ENCODE measurements at places on chromosomes 2 and 18.
A peak's percentile ranks its signal among the peaks of the same experiment; 100 is the strongest.

DNA sequence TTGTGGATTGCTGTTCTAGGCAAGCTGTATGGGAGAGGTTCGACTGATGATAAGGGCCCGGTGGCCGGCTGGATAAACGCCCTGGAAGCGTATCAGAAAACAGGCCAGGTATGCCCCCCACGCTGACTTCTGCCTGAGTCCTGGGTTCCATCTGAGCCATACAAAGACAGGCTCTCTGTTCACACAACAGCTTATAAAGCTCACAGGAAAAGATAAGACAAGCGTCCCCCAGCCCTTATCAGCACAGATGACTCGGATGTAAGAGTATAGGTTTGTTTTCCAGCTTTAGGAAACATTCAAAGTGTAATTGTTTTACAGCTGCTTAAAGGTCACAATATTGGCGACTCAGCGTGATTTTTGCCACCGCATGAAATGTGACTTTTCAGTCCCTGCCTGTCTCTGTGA lies 12.7 kb downstream of the CNDP2 start:
- DNase-seq, result no peak

DNA sequence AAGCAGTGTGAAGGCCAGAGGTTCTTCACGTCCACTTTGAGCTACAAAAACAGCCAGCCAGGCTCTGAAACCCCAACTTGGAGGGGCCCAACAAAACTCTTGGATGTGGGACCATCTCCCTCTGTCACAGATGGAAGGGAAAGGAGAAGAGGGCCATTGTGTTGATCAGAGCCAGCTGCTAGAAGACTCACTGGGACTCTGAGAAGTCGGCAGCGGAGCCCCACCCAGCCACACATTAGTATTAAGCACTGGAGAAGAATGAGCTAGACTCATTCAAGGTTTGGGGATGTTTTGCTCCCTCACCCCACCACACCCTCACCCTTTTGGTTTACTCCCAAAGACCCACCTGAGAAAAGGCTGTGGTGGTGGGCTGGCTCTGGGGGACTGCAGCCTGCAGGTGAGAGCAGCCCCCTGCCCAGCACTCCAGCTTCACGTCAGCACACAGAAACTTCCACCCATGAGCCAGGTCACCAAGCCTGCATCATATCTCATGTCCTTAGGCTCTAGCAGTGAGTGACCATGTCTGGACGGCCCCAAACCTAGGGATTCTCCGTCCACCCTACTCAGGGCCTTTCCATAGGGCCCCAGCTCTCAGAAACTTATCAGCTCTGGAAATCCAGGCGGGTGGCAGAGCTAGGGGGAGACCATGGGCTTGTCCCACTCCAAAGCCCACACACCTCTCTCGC lies 12.6 kb downstream of the TEX51 start:
- DNase-seq, result no peak

GRCh38 chr2:20604951-20605381 lies 45.9 kb downstream of the HS1BP3 start:
- DNase-seq, result no peak

DNA sequence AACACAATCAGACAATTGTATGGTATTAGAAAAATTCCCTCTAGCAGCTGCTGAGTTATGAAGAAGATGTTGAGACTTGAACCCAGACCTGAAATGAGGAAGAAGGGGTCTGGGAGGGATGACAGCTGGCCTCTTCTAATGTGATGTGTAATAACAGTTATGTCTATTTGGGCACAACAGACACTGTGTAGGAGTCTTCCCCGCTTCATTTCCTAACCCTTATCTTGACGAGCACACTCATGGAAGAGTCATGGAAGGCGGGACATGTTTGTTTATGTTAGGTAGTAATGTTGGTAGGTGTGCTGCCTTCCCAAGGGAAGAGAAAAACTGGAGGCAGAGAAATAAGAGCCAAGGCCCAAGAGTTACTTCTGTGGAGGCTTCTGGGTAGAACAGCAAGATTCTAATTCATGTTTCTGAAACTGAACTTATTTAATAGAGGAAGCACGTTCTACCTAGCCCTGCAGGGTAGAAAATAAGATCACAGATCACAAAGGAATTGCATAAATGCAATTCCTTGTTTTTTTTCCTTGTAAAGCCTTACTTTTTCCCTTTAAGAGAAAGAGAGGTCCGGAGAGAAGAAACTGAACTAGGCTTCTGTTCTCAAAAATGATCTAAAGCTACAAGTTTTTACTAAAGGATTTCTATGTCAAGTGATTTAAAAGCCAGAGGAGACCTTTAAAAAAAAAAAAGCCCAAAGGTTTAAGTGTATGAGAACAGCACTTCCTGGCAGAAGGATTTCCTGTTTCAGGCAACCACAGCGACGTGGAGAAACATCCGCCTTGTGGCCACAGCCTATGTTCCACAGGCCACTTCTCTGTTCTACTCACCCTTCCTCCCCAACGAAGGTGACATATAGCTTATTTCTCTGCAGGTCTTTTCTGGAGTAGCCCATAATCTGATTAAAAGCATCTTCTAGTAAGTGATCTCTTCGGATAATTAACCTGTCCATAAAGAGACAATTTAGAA lies 68.5 kb upstream of the STK17B start:
- peak; percentile 46 for DNase-seq

DNA sequence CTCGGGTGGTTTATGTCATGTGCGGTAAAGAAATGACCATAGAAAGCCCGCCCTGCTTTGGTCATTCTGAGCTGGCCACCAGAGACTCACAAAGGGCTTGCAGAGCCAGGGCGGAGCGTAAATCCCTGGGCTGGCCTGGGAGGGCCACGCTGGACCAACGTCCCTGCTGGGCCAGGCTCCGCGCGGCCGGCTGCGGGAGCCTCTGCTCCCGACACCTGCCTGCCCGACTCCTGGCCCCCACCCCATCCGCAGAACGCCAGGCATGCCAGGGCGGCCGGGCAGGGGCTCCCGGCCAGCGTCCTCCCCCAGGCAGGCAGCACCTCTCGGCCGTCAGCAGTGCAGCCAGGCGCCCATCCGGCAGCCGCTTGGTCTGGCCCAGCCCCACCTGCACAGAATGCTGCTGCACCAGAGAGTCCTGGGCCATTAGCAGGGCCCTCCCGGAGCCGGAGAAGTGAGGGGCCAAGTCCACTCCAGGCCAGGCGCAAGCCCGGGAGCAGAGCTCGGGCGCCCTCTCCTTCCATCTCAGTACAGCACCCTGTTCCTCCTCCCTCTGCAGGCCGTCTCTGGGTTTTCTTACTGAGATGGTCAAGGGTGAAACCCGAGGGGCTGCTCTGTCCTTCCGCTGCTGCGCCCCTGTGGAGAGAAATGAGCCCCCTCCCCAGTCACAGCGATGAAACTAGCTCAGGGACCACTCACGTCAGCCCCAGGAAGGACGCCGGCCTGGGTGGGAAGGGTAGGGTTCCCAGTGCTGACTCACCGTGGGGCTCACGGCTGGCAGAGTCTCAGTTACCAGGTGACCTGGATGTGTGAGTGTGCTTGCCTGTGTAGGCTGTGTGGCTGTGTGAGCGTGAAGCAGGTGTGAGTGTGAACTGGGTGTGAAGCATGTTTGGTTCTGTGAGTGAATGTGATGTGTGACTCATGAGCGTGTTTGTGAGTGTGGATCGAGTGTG lies 83.3 kb downstream of the PTGR3 start:
- no peak for DNase-seq

DNA sequence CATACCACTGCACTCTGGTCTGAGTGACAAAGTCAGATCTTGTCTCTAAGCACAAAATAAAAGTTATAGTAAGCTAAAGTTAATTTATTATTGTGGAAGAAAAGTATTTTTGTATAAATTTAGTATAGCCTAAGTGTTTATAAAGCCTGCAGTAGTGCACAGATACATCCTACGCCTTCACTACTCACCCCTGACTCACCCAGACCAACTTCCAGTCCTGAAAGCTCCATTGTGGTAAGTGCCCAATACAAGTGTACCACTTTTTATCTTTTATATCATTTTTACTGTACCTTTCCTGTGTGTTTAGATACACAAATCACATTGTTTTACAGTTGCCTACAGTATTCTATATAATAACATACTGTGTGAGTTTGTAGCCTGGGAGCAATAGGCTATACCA lies 57.5 kb downstream of the UBE2E3 start:
- DNase-seq, result no peak
